ENCODE measurements at places on chromosomes 1 and 21.

GRCh38 chr1:226635456-226635941, 86.9 kb downstream of the STUM start:
- no peak for DNase-seq

DNA sequence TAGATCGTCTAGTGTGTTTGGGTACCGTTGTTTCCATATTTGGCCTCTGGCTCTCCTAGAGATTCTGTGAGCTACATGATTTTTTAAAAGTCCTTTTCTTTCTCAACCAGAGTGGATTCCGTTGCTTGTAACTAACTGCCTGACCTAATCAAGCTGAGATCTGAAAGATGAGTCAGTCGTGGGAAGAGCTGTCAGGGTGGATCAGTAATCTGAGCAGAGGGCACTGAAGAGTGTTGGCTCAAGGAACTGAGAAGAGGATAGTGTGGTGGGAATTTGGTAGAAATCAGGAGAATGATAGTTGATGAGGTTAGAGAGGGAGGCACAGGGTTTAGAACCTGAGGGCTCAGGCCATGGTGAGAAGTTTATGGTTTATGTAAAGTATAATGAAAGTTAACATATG, 52.2 kb downstream of the TRAF5 start:
- DNase-seq = peak; percentile 20

DNA sequence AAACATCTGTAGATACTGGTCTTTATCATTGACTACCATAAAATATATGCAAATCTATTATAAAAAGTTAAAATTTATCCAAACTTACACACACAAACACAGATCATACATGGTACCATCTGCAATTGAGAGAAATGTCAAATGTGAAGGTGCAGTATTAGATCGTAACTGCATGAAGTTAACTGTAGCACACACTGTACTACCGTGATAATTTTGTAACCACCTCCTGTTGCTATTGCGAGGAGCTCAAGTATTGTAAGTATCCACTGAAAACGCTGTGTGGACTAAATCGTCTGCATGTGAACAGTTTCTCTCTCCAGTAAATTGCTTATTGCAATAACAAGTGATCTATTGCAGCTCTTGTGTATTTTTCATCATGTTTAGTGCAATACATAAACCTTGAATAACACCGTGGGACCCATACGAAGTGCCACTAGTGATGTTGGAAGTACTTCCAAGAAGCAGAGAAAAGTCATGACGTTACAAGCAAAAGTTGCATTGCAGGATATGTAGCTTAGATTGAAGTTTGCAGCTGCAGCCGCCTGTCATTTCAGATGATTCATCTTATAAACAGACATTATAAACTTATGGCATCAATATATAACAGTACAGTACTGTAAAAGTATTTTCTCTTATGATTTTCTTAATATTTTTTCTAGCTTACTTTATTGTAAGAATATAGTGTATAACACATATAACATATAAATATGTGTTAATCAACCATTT, 172.9 kb downstream of the SDCCAG8 start:
- DNase-seq = no peak

- peak; percentile 68 for DNase-seq
Observed at GRCh38 chr1:33347650-33347992, 26.7 kb upstream of the A3GALT2 start.

DNA sequence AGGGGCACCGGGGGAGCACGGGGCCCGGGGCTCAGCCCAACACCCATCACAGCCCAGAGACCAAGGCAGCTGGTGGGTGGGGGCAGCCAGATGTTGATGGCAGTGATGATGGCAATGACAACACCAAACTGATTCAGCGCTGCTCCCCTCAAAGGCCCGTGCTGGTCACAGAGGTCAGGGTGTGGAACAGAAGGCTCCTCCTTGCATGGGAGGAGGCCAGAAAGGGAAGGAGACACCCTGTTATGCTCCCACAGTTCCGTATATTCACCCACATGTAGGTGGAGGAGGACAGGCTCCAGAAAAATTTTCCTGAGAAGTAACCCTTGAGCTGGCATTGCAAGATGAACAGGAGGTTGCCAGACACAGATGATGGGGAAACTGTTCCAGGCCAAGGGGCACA, 414 bp downstream of the GUCA2B start:
- DNase-seq = no peak

- peak; percentile 7 for DNase-seq
Observed at GRCh38 chr1:52554756-52555155, 1.9 kb upstream of the TUT4 start.

DNA sequence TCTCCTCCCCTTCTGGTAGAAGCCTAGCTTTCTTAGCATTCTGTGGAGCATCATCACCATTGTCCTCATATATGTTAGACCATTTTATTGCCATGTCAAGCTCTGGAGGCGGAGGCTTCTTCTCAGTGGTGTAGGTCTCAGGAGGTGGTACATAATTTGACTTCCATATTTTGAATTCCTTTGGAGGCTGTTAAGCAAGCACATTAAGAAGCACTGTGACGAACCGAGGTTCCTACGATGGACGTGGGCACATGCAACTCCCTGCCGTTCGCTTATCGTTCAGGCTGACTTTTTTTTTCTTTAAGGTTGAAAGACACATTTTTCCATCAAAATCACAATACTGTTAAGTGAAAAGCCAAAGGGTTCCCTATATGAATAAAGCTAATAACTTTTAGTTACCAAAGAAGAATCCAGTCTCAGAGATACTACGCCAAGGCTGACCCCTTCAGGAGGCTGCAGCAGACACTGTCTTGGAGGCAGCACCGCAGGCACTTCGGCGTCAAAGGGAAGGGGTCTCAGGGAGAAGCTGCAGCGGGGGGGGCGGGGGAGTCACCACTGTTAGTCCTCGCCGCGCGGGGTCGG, 835 bp downstream of the C1orf52 start:
- peak; percentile 39 for DNase-seq

DNA sequence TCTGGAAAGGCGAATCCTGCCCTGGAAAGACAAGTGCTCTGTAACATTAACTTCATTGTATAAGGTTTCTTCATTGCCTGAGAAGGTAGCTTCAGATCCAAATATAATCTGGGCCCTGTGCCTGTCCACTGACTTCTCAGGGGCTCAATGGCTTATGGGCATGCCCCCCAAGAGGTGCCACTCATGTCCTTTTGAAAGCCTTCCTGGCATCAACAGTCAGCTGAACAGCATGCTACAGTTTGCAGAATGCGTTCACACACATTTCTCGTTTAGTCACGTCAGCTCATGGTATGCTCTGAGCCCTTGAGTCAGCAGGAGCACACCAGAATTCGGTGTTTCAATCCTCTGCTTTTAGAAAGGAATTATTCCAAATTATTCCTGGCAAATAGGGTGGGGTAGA, 23.8 kb downstream of the TMCC2 start:
- no peak for DNase-seq

DNA sequence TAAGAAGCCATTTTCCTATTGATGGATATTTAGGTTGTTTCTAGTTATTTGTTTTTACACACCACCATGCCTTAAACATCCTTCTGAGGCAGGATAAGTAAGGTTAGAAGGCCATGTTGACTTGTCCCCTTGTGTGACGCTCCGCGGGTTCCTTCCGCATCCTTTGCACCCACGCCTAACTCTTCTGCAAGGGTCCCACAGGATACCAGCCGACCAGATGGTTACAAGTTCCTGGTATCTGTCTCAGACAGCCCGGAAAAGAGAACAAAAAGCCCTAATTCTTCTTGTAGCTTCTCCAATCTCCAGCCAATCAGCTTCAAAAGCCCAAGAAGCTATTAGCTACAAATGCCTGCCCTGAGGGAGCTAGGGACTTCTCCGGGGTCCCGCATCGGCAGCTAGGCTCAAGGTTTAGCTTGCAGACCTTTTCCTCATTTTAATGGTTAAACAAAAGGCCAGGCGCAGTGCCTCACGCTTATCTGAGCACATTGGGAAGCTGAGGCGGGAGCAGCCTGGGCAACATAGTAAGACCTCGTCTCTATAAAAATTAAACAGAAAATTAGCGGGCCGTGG, 4.9 kb upstream of the OTUD3 start:
- no peak for DNase-seq

- no peak for DNase-seq
Observed at GRCh38 chr21:36079671-36080070, 9.8 kb downstream of the CBR1 start.

- DNase-seq = no peak
Observed at GRCh38 chr21:29104239-29104708, 26.2 kb upstream of the MAP3K7CL start.

GRCh38 chr1:172513479-172513878, 19.5 kb upstream of the SUCO start:
- no peak for DNase-seq

DNA sequence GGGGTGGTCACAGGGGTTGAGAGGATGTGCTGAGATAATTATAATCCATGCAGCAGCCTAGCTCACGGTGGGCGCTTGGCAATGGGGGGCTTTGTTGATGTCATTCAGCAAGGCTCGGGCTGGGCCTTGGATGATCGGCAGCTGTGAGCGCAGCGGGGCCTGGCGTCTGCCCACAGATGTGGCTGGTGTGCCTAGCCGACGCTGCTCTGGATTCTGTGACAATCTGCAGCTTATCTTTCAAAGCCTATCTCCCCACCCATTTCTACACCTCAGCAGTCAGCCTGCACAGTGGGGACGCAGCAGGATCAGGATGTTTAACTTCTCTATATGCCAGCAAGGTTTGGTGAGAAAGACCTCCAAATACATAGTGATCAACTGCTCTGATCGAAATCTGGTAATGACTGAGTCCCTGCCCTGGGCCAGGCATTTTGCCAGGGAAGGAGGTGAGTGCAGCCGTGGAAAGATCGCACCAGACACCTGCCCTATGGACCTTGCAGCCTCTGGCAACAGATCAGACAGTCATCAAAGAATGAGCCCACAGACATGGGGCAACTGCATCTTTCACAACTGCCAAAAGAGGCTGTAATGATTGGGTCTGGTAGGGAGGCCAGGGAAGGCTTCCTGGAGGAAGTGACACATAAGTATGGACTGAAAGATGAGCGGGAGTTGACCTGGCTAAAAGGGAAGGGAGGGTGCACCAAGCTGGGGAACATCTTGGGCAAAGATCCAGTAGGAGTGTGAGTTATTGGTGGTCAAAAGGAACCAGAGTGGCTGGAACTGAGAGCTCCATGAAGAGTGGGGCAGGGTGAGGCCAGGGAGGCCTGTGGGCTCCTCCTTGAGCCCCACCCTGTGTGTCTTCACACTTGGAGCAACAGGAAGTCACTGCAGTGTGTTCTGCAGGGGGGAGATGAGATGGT, 35.3 kb downstream of the EPHB2 start:
- peak; percentile 80 for DNase-seq

- DNase-seq = no peak
Observed at GRCh38 chr1:65207317-65207716, 59.3 kb downstream of the AK4 start.

DNA sequence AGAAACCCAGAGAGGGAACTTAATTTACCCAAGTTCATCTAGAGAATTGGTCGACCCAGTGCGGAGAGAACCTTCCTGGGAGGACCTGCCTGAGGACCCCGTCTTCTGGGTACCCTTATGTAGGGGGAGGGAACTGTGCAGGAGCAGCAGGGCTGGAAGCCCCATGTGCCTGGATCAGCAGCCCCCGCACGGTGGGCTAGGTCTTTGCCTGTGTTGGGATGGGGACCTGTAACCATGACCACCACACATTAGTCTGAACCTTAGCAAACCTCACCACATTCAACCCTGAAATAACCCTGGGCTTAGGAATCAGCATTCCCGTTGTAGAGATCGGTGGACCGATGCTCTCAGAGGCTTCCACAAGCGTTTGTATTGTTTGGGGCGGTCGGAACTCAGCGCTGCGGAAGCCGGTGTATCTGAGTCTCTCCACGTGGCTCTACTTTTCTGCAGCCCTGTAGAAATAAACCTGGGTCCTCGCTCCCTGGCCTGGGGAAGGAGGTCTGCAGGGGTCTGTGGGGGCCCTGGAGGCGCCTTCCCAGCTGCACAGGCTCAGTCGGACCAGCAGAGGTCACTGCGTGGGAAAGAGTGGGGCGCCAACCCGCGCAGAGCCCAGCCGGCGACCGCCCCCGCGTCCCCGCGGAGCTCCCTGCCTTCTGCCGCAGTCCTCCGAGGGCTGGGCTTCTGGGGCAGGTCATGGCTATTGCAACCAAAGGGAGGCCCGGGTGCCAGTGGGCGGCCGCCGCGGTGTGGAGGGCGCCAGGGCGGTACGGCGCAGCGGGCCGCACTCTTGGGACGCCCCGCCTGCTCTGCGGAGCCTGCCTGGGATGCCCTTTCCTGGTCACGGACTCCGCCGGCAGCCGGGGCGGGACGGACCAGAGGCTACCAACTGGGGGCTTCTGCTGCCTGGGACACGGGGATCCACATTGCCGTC, 36.2 kb upstream of the KCNA10 start:
- DNase-seq = peak; percentile 26

GRCh38 chr1:242425232-242425631, 99.3 kb downstream of the PLD5 start:
- DNase-seq = no peak

- no peak for DNase-seq
Observed at GRCh38 chr21:34522284-34522683, 10.3 kb upstream of the KCNE1 start.

DNA sequence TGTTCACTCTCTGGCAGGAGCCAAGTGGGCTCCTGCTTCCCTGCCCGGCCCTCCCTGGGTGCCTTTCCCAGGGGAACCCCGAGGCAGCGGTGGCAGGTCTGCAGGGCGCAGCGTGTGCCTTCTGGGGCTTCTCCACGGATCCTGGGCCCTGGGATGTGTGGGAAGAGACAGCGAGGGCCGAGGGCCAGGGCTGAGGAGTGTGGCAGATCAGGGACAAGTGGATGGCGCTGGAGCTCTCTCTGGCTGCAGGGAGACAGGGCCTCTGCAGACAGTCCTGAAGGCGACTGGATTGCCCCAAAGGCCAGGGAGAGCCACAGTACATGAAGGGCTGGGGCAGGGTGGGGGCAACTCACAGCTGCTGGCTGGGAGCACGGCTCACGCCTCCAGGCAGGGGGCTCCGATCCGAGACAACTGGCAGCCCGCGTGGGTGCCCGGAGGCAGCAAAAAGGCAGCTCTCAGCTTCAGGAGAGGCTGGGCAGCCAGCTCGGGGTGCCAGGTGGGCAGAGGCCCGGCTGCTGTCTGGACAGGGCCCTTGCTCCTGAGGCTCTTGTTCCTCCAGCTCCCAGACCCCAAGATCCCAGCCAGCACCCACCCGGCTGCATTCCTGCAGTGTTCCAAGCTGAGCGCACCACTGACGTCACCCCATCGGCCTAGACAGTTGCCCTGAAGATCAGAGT, 16.0 kb downstream of the MORN1 start:
- no peak for DNase-seq
